ENCODE measurements at places on chromosomes 2 and 18. TPM values are rescaled to one million over a fixed set of nuclear protein-coding genes. Genes with fewer than 3 reads are reported as not detected.

DNA sequence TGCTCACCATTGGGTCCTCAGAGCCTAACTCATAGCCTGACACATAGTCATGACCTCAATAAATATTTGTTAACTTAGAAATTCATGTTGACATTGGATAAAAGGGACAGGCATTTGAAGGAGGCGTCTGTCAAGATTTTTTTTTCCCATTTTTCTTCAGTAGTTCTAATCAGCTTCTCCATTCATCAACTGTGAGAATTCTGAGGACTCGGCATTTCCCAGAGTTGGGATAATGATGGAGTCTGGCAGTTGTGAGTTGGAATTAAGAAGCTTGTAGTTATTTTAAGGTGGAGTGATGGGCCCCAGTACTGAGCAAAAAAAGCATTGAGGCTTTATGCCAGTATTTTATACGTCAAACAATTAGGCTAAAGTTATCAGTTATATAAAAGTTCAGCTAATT, 4.6 kb downstream of the SPATS2L start:
- no peaks in the 10 kb centered on the region for H3K27me3 ChIP-seq
- peak overlapping the region; percentile 14 for H3K27ac ChIP-seq
- H3K4me3 ChIP-seq, result no peak overlapping the region
- DNase-seq, result no peak
- no peaks in the 10 kb centered on the region for H3K36me3 ChIP-seq

The SERPINB11 gene
- not detected for total RNA-seq

DNA sequence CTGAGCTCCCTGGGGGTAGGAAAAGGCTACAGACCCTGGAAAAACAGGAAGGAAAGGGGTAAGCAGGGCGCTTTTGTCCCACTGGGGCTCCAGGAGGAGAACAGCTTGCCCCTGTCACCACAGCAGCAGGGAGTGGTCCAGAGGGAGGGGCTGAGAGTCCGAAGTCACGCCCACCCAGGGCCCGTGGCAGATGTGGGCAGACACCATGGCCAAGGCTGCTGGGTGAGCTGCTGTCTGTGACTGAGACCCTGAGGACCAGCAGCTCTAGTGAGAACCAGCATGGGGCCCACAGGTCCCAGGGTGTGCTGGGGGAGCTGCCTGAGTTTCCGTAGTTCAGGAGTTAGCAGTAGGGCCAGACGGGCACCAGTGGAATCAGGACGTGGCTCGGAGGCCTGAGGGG, 162.0 kb downstream of the SPP2 start:
- no peak for DNase-seq
- H3K4me1 ChIP-seq, result no peaks in the 10 kb centered on the region
- H3K27ac ChIP-seq, result no peak overlapping the region
- no peaks in the 10 kb centered on the region for H3K36me3 ChIP-seq

DNA sequence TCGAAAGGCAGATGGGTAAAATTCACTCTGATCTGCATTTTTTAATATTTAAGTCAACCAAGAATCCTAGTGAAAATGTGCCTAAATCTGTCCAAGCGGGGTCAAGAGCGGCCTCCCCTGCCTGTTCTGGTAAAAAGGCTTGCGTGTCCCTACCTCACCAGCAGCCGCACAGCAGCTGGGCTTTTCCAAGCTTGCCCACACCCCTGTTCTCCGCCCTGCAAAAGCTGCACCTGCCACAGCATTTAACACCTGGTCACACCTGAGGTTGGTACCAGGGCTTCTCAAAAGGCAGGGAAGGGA, 25.8 kb upstream of the TMEM182 start:
- H3K4me3 ChIP-seq, result peak overlapping the region; percentile 85
- H3K36me3 ChIP-seq, result peaks cover 5% of the 10 kb centered on the region
- H3K27me3 ChIP-seq, result no peaks in the 10 kb centered on the region
- H3K27ac ChIP-seq, result peak overlapping the region; percentile 77
- DNase-seq, result no peak

GRCh38 chr18:78630981-78631510, 348.6 kb upstream of the SALL3 start:
- H3K36me3 ChIP-seq, result no peaks in the 10 kb centered on the region
- no peak overlapping the region for H3K27ac ChIP-seq
- no peaks in the 10 kb centered on the region for H3K27me3 ChIP-seq
- H3K4me1 ChIP-seq, result no peaks in the 10 kb centered on the region
- no peak for DNase-seq
- no peak overlapping the region for H3K4me3 ChIP-seq

DNA sequence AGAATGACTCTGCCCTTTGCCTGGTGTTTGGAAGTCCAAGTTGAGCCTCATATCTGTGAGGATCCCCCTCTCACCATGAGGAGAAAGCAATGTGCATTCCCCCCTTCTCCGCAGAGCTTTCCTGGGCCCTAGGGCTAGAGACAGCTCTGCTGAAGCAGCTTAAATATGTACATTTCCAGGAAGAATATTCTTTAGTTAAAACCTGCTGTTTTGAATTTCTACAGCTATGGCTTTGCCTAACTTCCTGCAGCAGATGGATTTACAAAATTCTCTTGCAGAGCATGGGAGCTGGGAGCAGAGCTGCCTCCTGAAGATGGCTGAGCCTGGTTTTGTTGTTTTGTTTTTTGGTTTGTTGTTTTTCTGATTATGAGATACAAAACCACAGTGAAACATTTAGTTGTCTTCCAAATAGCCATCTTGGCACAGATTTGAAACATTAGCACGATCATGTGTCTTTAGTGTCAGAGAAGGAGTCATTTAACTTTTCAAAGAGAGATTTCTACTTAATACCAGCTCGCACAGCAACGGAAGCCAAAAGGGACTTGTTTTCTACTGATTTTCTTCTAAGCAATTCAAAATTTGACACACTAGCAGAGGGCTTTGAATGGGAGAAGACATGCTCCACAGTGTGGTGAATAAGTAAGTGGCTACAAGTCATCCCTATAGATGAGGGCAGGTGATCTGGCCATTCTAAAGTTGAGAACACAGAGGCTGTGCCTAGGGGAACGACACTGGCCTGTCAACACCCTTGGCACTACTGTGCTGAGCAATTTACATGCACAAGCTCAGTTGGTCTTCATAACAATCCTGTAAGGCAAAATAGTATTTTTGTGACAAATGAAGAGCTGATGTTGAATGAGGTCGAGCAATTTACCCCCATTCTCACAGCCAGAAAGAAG, 222.6 kb downstream of the MREG start:
- H3K27me3 ChIP-seq, result no peaks in the 10 kb centered on the region
- no peaks in the 10 kb centered on the region for H3K4me1 ChIP-seq
- no peak for DNase-seq

GRCh38 chr18:48333563-48333962, 75.6 kb downstream of the ZBTB7C start:
- H3K36me3 ChIP-seq, result no peaks in the 10 kb centered on the region
- no peak overlapping the region for H3K4me3 ChIP-seq
- H3K27ac ChIP-seq, result no peak overlapping the region
- DNase-seq, result no peak
- no peaks in the 10 kb centered on the region for H3K4me1 ChIP-seq

DNA sequence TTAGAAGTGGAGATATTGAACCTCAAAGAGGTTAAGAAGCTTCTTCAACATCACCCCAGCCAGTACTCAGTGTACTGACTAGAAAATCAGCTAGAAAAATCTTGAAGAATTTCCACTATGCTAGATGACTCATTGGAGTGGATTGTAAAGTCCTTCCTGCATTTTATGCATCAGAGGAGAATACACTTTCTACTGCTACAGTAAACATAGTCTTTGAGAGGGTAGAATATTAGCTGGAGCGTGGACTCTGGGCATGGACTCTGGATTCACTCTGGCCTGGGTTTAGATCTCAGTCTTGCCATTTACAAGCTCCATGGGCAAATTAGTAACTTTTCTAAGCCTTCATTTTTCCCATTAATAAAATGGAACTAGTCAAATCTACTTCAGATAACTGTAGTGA, 215.9 kb downstream of the IRS1 start:
- no peaks in the 10 kb centered on the region for H3K27me3 ChIP-seq
- no peak for DNase-seq
- no peaks in the 10 kb centered on the region for H3K36me3 ChIP-seq
- H3K27ac ChIP-seq, result no peak overlapping the region
- H3K4me1 ChIP-seq, result peaks cover 10% of the 10 kb centered on the region

- no peaks in the 10 kb centered on the region for H3K36me3 ChIP-seq
- peak; percentile 62 for DNase-seq
- H3K27ac ChIP-seq, result peak overlapping the region; percentile 32
- peaks cover 5% of the 10 kb centered on the region for H3K4me1 ChIP-seq
- H3K27me3 ChIP-seq, result no peaks in the 10 kb centered on the region
Observed at GRCh38 chr2:162244541-162245031, 1.3 kb upstream of the FAP start.

- H3K4me1 ChIP-seq, result no peaks in the 10 kb centered on the region
- no peak overlapping the region for H3K4me3 ChIP-seq
- no peak for DNase-seq
- H3K36me3 ChIP-seq, result peaks cover 65% of the 10 kb centered on the region
- H3K27ac ChIP-seq, result no peak overlapping the region
Observed at GRCh38 chr2:11187083-11187619, 31.9 kb downstream of the SLC66A3 start.

The DSC2 gene
- total RNA-seq, result 19.5 TPM

The PIEZO2 gene
- 0.63 TPM for total RNA-seq

GRCh38 chr18:44450226-44450625, 230.5 kb upstream of the SETBP1 start:
- H3K4me3 ChIP-seq, result no peak overlapping the region
- H3K27me3 ChIP-seq, result no peaks in the 10 kb centered on the region
- no peak overlapping the region for H3K27ac ChIP-seq
- no peaks in the 10 kb centered on the region for H3K36me3 ChIP-seq
- DNase-seq, result no peak
- H3K4me1 ChIP-seq, result no peaks in the 10 kb centered on the region

- H3K27ac ChIP-seq, result no peak overlapping the region
- no peaks in the 10 kb centered on the region for H3K4me1 ChIP-seq
- no peak overlapping the region for H3K4me3 ChIP-seq
- no peak for DNase-seq
- H3K27me3 ChIP-seq, result no peaks in the 10 kb centered on the region
Observed at GRCh38 chr18:966759-967576, 62.3 kb downstream of the ADCYAP1 start.

The WNT10A gene
- total RNA-seq, result 1.2 TPM

Measured in right atrium auricular region (tissue), 2 donors.